ENCODE measurements at places on chromosomes 2 and 18. TPM values are rescaled to one million over a fixed set of nuclear protein-coding genes. Genes with fewer than 3 reads are reported as not detected.

Gene TOGARAM2
- 6.6 TPM for total RNA-seq

Gene HOXD9
- not detected for total RNA-seq

Gene TXNDC2
- total RNA-seq: not detected

Gene CAPN13
- total RNA-seq: not detected

Gene EVX2
- total RNA-seq: not detected

Gene ABCG8
- total RNA-seq: not detected

Gene PTH2R
- total RNA-seq: not detected

Gene SH2D6
- total RNA-seq: not detected

Gene MAPK4
- total RNA-seq: 17.9 TPM

Gene TRABD2A
- 1.2 TPM for total RNA-seq

Gene UGT1A8
- total RNA-seq: not detected

Gene SOWAHC
- 3.0 TPM for total RNA-seq

Gene MYOM1
- 410 TPM for total RNA-seq

Gene GBX2
- total RNA-seq: not detected

Gene NDUFS1
- 183 TPM for total RNA-seq

Gene RHBDD1
- total RNA-seq: 16.1 TPM

Gene AGFG1
- 75.7 TPM for total RNA-seq

Gene PROKR1
- total RNA-seq: not detected

Gene HOXD8
- total RNA-seq: 1.1 TPM

Gene ELOA2
- not detected for total RNA-seq

Gene ATP8B1
- 6.0 TPM for total RNA-seq

Gene RBM44
- 0.55 TPM for total RNA-seq

Gene C2orf78
- not detected for total RNA-seq

Gene STK36
- 8.5 TPM for total RNA-seq

Gene CCDC150
- total RNA-seq: 0.56 TPM

Gene CYP1B1
- 25.1 TPM for total RNA-seq

Gene REG3G
- total RNA-seq: not detected

Gene GPR39
- total RNA-seq: 1.0 TPM

Gene ANKRD23
- 23.0 TPM for total RNA-seq

Gene CCDC121
- total RNA-seq: 3.6 TPM

Gene CENPA
- 0.35 TPM for total RNA-seq

Gene CHRNG
- total RNA-seq: not detected

Gene ACMSD
- not detected for total RNA-seq

Gene UGT1A9
- not detected for total RNA-seq

Gene KCNE4
- total RNA-seq: 3.4 TPM

Gene CNPPD1
- 32.4 TPM for total RNA-seq

Gene ABCG5
- not detected for total RNA-seq

Gene ALPI
- total RNA-seq: not detected

Gene RAB11FIP5
- total RNA-seq: 28.6 TPM

Gene TMEM182
- 212 TPM for total RNA-seq
